ENCODE measurements at places on chromosomes 6 and 20.

- DNase-seq = no peak
Observed at GRCh38 chr6:112595841-112596240, 248.7 kb downstream of the RFPL4B start.

DNA sequence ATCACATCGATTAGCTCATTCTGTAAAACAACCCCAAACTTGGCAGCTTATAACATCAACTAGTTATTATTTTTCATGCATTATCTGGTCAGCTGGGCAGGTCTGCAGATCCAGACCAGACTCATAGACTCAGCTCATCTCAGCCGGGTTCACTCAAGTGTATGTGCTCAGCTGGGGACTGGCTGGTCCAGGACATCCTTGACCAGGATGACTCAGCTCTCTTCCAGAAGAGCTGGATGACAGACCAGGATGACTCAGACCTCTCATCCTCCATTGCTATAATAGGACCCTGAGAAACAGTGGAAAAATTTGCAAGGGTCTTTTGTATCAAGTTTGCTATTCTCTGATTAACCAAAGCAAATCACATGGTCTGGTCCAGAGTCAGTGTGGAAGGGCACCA is 312.5 kb upstream of the PLCB4 start:
- no peak for DNase-seq

DNA sequence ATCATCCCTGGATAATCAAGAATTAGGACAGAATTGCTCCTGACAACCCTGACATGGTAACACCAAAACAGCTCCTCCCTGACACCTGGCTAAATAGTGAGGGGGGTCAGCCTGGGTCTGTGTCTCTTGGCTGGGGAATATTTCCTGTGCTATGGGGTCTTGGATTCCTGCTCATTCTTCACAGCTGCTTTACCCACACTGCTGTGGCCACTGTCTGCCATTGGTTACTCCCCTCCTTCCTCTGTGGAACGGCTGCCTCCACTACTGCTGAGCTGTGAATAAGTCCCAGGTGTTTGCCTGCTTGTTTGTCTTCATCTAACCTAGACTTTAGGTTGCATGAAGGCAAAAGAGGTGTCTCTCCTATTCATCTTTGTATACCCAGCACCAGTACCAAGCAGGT is 33.9 kb upstream of the TXLNB start:
- no peak for DNase-seq

GRCh38 chr6:84618836-84619235 is 145.6 kb downstream of the TBX18 start:
- DNase-seq = no peak

- no peak for DNase-seq
Observed at GRCh38 chr6:81793821-81794475, 41.5 kb upstream of the TENT5A start.

DNA sequence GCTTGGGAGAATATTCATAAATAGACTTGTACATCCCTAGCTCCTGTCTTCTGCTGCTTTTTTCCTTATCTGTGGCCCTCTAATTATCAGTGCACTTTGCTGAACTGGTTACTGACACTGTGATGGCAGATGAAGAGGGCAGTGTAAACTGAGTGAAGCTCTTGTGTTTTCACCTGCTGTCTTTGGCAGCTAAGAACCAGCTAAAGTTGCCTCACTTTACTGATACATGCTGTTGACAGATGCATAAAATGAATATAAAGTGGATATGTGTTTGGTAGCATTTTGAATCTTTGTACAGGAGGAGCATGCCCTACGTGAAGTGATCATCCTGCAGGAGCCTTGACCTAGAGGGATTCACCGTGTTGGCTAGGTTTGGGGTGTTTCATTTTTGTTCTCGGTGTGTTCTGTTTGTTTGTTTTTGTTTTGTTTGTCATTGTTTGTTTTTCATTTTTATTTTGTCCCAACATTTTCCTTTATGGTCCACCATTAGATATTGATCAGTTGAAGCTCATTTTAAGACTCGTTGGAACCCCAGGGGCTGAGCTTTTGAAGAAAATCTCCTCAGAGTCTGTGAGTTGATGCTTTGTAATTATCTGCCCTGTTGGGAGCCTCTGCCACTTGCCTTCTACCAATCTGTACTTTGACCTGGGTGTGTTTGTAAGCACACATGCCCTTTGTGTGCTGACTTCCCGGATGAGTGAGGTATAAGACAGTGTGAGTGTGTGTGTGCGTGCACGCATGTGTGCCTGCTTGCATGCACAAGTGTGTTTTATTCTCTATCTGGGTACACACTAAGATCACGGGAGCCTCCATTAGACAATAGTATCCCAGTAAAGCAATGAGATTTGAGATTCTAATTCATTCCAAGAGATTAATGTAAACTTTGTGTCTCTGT is 34.6 kb upstream of the MAPK13 start:
- DNase-seq = no peak

DNA sequence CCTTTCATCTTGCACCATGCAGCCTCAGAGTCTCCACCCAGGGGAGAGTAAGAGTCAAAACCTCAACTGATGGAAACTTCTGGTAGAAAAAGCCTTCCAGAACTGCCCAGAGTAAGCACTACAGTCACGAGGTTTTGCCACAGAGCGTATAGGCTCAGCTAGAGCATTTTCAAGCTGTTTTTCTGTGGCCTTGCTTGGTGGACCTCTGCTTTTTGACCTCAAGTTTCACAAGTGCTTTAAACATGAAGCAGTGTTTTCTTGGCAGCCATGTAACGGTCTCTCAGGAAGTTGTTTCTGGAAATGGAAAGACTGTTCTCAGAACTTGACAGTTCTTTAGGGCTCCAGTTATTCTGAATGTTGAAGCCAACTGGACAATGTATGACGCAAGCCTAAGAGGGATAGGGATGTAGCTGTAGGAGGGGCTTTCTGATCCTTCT is 146.5 kb downstream of the ZDHHC14 start:
- no peak for DNase-seq

GRCh38 chr6:107764684-107765460 is 59.2 kb downstream of the SCML4 start:
- no peak for DNase-seq

- DNase-seq = no peak
Observed at GRCh38 chr20:9408422-9409300, 105.7 kb upstream of the LAMP5 start.

GRCh38 chr6:119526561-119527230 is 177.1 kb upstream of the MAN1A1 start:
- no peak for DNase-seq

DNA sequence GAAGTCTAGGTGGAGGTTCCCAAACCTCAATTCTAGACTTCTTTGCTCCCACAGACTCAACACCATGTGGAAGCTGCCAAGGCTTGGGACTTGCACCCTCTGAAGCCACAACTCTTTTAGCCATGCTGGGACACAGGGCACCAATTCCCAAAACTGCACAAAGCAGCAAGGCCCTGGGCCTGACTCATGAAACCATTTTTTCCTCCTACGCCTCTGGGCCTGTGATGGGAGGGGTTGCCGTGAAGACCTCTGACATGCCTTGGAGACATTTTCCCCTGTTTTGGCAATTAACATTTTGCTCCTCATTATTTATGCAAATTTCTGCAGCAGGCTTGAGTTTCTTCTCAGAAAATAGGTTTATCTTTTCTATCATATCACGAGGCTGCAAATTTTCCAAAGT is 355.4 kb upstream of the RUNX2 start:
- DNase-seq = no peak

- DNase-seq = no peak
Observed at GRCh38 chr20:52064931-52065330, 126.6 kb downstream of the ZFP64 start.

- DNase-seq = no peak
Observed at GRCh38 chr6:21744331-21744730, 150.8 kb downstream of the SOX4 start.

- DNase-seq = no peak
Observed at GRCh38 chr20:61072398-61072797, 179.7 kb upstream of the CDH4 start.

- DNase-seq = no peak
Observed at GRCh38 chr6:11212664-11213063, 19.8 kb downstream of the NEDD9 start.

DNA sequence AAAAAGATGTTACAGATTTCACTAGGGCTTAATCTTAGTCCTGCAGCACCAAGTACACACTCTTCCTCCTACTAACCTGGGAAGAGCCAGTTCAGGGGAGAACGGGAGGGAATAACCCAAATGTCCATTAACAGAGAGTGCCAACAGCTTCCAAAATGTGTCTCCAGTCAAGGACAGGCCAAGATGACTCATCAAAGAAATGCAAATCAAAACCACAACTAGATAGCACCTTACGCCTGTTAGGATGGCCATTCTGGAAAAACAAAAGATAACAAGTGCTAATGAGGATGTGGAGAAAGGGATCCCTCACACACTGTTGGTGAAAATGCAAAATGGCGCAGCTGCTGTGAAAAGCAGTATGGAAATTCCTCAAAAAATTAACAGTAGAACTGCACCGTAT is 3.8 kb upstream of the MAS1L start:
- no peak for DNase-seq

- no peak for DNase-seq
Observed at GRCh38 chr20:44805335-44805978, 4.9 kb downstream of the RIMS4 start.

DNA sequence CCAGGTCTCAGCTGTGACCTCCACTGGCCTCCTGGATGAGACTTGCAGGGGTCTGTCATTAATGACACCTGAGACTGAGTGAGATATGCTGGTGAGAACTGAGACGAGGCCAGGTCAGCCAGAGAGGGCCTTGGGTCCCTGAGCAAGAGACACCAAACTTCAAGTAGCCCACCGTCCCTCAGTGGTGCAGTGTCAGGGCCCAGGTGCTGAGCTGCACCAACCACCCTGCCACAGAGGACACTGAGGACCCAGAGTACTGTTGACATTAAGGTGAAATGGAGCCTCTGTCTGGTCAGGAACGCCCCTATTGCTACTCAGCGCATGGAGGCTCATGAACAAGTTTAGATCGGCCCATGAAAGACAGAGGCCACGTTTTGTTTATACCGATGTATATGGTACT is 64.1 kb upstream of the SCP2D1 start:
- no peak for DNase-seq

DNA sequence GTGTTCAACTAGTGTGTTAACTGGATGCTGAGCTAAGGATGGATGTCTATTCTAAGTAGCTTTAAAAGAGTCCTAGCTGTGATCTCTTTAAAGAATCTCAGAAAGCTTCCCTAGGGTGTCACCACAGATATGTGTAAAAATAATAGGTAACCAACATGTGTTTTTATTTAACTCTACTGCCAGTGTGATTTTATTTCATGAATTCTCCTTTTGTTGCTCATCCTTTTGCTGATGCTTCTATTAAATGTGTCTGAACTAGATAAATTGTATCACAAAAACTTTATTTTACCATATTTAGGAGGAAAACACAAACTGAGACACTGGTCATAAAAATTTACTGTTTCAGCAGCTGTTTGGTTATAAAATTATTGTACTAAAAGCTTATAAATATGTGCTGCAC is 809.4 kb upstream of the CITED2 start:
- DNase-seq = no peak

- DNase-seq = no peak
Observed at GRCh38 chr6:139533171-139533570, 158.7 kb upstream of the CITED2 start.
